ENCODE measurements at places on chromosomes 6 and 20.

GRCh38 chr6:135030056-135030473, 24.6 kb downstream of the HBS1L start:
- no peak for DNase-seq

- no peak for DNase-seq
These were observed 6.9 kb downstream of the RTEL1 start for GRCh38 chr20:63664861-63665594.

DNA sequence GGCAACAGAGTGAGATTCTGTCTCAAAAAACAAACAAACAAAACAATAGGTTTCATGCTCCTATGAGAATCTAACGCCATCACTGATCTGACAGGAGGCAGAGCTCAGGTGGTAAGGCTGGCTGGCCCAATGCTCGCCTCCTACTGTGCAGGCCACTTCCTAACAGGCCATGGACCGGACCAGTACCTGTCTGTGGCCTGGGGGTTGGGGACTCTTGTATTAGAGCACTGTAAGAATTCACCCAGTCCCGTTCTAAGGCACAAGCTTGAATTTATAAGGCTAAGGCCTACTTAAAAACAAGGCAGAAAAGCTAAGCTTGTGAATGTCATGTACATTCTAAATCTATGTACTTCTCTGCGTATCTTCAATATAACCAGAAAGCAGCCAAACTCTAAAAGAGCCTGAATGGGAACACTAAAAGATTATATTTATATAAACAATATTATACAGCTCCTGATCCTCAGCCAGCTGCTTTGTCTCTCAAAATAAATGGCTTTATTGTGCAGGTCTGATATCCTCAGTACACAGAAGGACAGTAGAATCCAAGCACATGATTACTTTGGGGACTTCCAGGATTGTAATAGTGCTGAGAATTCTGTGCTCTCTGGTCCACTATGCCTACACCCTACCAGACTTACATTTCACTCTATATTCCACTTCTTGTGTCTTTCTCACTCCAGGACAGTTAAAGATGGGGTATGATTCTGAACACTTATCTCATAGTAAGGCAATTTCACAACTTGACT, 64.5 kb upstream of the DST start:
- no peak for DNase-seq

DNA sequence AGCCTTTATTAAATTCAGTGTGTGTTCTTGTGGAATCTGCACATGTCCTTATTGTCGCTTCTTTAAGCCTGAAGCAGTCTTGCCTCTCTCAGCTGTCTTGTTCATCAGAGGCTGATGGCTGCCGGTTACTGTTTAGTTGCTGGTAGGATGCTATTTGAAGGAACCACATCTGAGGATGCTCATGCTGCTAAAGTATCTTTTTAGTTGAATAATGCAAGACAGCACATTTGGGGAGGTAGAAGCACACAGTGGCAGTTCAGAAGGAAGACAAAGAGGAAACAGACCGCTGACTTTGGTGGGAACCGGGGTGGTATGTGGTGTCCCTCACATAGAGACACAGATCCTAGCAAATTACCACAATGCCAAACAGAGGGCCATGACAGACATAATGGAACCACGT, 144.2 kb upstream of the HDDC2 start:
- DNase-seq: no peak

GRCh38 chr6:33824461-33825154, 20.8 kb upstream of the MLN start:
- DNase-seq: no peak

GRCh38 chr6:1686117-1687098, 76.7 kb downstream of the FOXC1 start:
- no peak for DNase-seq

DNA sequence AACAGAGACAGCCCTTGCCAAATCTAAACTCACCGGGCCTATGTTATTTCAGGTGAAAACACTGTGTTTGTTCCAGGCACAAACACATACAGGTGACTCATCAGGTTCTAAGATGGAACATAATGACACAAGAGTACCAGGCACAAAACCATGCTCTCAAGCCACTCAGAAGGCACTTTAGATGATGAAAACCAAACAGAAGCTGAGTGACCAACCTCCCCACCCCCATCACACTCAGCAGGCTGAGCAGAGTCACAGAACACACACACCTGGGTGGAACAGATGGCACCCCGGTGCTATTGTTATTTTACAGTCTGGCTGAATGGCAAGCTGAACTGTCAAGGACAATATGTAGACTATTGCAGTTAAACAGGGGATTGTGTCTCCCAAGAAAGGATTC, 20.6 kb upstream of the NKX2-2 start:
- DNase-seq: no peak

- no peak for DNase-seq
These were observed 210.1 kb upstream of the CCN2 start for GRCh38 chr6:132161283-132161682.

GRCh38 chr6:73340048-73340447, 14.0 kb downstream of the DPPA5 start:
- no peak for DNase-seq

DNA sequence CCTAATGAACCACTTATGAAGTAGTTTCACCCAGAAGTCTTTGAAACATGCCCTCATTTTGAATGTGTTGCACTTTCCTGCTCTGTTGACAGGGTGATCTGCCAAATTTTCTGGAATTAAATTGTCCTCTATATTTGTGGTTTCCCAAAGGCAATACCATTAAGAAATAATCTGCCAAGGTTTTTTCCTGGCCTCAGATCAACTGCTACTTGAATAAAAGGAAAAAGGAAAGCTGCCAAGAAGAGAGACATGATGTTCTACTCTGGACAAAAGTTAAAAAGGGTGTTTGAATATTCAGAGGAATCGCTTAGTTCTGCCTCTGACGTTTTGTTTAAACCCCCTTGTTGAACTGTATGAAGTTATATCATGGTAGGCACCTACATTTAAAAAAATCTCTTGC, 37.4 kb upstream of the ARMH2 start:
- no peak for DNase-seq

DNA sequence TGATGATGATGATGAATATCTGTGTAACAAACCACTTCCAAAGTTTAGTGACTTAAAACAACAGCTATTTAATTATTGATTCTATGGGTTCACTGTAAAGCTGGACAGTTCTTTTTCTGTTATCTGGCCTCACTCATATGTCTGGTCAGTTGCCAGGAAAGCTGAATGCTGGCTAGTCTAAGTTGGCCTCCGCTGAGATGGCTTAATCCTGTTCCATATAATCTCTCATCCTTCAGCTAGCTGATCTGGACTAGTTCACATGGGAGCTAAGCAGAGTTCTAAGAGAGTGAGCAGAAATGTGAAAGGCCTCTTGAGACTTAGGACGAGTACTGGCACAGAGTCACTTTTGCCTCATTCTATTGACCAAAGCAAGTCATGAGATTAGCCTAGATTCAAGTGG, 334.7 kb upstream of the FLRT3 start:
- no peak for DNase-seq

- no peak for DNase-seq
These were observed 48.9 kb upstream of the MRPS10 start for GRCh38 chr6:42266538-42266937.

DNA sequence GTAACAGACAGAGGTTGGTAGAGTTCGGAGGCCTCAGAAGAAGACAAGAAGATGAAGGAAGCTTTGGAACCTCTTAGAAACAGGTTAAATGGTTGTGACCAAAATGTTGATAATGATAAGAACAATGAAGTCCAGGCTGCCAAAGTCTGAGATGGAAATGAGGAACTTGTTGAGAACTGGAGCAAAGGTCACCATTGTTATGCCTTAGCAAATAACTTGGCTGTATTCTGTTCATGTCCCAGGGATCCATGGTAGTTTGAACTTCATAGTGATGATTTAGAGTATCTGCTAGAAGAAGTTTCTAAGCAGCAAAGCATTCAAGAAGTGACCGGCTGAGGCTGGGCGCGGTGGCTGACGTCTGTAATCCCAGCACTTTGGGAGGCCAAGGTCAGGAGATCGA, 11.1 kb upstream of the LSM14B start:
- no peak for DNase-seq

- DNase-seq: no peak
These were observed 263.7 kb downstream of the COL12A1 start for GRCh38 chr6:74942130-74942529.

- DNase-seq: no peak
These were observed 223.6 kb downstream of the EYA2 start for GRCh38 chr20:47118206-47118605.

DNA sequence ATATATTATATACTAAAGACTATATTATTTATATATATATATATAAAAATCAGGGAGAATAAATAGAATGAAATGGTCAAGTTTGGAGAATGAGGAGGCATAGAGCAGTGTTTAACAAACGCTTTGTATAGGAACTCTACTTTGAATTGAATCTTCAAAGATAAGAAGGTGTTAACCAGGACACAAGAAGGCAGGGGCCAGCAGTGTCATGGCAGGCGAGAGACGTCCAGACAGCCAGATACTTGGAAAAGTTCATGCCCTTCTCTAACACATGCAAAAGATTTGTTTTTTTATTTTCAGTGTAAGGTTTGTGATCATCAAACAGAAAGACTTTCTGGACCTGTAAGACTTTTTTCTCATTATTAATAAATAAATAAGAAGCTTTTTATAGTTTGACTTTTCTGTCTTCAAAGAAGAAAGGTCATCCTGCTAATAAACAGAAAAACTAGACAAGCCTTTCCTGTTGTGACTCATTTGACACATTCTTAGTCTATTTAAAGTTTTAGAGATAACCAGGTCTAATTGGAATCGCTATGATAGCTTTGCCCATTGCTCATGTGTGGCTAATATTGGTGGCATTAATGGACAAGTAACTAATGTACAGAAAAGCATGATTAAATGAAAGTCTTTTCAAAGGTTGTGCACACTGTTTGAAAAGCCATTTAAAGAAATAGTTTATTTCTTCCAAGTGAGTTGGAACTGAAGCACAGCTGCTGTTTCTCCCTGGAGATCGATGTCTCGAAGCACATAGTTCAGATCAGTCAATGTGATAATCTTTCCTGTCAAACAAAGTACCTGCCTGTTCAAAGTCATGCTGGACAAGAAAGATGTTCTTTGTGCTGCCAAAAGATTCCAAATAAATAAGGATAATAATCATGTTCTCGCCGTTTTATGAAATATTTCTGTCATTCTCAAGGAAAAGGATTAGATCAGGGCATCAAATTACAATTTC, 420.4 kb upstream of the OPRM1 start:
- DNase-seq: no peak

DNA sequence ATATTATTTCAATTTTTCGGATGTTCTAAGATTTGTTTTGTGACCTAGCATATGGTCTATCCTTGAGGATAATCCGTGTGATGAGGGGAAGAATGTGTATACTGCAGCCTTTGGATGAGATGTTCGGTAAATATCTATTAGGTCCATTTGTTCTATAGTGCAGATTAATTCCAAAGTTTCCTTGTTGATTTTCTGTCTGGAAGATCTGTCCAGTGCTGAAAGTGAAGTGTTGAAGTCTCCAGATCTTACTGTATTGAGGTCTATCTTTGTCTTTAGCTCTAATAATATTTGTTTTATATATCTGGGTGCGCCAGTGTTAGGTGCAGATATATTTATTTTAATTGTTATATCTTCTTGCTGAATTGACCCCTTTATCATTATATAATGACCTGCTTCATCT, 32.2 kb upstream of the SNAP91 start:
- DNase-seq: no peak

GRCh38 chr6:130771741-130772140, 55.5 kb upstream of the SMLR1 start:
- DNase-seq: no peak

DNA sequence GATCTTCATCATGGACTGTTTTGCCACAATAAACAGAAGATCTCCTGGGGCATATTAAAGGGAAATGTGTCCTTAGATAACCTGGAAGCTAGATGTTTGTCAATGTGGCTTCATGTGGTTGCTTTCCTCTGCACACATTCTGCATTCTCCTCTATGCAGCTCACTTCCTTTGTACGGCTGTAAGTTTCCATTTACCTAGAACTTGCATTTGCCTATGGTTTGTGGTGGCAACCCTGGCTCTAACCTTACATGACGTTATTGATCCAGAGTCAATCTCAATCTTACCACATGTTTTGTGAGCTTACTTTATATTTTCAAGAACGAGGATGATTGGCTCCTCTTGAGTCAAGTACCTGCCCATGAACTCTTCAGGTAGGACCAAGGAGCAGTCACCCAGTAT, 863.1 kb downstream of the MAFB start:
- no peak for DNase-seq

- DNase-seq: no peak
These were observed 266.0 kb downstream of the ALDH8A1 start for GRCh38 chr6:134683783-134684422.

DNA sequence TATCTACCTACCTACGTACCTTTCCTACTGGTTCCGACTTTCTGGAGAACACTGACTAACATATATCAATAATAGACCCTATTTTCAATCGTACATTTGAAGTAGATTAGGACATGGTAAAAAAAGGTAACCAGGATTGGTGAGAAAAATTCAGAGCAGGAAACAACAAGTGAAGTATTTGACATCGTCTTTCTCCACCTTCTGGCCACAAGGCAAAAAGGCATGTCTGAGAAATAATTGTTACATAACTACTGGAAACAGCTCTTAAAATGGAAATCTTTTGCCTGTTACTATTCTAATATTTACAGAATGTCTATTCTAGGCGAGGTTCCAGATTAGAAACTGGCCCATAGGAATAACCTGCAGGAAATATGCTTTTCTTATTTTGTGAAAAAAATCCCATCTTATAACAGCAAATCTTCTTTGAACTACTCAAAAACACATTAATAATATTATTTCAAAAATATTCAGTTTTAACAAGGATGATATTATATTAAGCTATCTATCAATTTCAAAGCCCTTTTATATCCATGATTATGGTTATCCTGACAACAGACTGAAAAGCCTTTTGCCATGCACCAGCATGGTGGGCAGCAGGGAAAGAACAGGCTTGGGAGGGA, 80.8 kb downstream of the RCAN2 start:
- DNase-seq: no peak
